NCI-H524 (cell line): ENCODE measurements at places on chromosomes 13 and 19.
A peak's percentile ranks its signal among the peaks of the same experiment; 100 is the strongest.

GRCh38 chr13:21576426-21576825, 27.5 kb downstream of the MICU2 start:
- no peak for DNase-seq

DNA sequence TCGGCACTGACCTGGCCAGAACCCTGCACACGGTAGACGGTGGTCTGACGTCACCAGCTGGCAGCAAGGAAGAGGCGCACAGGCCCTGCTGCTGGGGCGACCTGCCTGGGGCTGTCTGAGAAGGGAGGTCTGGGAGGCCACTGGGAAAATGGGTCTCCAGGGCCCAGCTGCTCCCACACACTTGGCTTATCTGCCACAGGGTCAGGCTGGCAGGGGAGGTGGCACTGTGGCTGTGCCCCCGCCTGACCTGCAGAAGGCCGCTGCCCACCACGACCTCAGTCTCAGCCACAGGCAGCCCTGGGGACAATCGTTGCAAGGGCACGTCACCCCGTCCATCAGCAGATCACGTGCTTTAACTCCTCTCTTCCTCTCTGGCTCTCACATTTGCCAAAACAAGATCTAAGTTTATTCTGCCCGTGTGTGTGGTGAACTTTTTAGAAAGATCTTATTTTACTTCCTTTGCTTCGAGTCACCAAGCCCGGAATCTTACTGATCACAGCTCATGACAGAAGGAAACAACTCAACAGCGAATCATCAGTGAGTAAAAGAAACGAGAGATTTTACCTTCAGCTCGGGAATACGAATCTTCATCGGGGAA, 45.2 kb upstream of the RANBP3 start:
- DNase-seq: no peak

DNA sequence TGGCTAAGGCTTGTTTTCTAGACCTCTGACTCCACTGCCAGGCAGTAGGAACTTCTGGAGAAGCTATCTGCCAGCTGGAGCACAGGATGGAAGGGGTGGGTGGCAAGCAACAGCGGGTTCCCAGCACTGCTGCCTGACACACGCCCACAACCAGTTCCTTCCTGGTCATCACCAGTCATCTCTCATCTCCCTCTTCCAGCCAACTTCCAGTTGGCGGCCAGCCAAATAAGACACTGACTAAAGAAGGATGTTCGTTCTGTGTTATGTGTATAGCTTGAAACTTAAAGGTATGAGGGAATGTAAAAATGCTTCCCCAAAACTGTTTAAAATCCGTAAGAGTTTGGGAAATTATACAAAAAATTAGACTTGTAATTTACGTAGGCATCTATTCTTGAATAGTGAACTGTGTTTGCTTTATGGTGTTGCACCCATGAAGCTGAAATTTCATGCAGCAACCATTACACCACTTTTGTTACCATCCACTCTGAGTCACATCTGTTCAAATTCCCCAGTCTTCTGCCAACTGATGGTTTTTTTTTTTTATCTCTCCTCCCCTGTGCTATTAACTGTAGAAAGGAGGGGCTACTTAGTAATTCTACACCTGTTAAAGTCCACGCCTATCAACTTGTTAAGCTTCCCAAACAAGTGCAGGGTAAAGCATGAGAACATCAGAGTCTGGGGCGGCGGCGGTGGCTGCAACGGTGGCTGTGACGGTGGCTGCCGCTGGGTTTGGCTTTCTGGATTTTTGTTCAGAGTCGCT, 86.2 kb upstream of the FRY start:
- DNase-seq: peak; percentile 99

- DNase-seq: peak; percentile 97
Measured at GRCh38 chr13:99758460-99759162, 213.0 kb downstream of the ZIC5 start.

- DNase-seq: no peak
Measured at GRCh38 chr19:14510311-14511228, 7.6 kb downstream of the DNAJB1 start.

GRCh38 chr13:69704311-69704710, 403.3 kb upstream of the ATXN8OS start:
- DNase-seq: no peak
